Esophagus squamous epithelium (tissue), 5 donors: ENCODE measurements at places on chromosomes 7 and 10.

DNA sequence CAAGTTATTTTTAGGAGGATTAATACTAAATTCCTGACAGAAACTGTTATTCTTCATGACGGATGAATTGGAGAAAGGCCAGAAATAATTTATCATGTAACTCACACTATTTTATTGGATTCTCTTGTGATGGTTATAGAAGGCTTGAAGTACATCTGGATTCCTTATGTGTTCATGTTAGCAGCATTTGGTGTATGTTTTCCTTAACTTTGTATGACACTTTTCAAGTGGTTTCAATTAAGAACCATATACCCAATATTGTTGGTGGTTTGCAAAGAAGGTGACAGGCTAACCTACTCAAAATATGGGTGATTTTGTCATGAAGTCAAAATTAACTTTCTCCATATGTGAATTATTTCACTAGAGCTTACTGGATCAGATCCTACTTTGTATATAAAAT is 532.2 kb upstream of the CNTNAP2 start:
- no peak for DNase-seq

DNA sequence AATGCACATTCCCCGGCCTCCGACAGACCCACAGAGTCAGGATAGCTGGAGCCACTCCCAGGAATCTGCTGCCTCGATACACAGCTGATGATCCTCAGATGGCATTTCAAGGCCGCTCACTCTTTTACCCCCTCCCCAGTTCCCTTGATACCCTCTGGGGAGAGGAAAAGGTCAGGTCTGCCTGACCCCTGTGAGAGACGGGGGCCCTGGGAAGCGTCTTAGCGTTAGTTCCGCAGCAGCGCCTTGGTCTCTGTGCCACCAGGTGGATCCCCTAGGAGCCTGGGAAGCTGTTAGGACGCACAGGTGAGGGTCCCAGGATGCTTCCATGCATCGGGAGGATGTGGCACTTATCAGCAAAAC is 420.5 kb upstream of the FOXK1 start:
- DNase-seq: no peak

DNA sequence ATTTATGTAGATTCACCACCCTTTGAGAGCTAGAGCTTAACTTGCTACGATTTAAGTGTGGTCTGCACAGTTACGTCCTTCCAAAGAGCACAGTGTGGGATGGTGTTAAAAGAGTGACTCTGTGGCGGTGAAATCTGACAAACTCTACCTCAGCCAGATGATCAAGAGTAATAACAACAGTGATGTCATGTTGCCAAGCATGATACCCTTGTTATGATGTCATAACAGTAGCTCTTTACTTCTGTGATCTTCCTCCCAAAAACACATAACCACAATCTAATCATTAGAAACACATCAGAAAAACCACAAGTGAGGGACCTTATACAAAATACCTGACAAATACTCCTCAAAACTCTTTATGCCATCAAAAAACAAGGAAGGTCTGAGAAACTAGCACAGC is 649.3 kb downstream of the POM121L12 start:
- DNase-seq: no peak

- DNase-seq: no peak
These were observed 49.5 kb upstream of the ZPBP start for GRCh38 chr7:50142425-50143017.

DNA sequence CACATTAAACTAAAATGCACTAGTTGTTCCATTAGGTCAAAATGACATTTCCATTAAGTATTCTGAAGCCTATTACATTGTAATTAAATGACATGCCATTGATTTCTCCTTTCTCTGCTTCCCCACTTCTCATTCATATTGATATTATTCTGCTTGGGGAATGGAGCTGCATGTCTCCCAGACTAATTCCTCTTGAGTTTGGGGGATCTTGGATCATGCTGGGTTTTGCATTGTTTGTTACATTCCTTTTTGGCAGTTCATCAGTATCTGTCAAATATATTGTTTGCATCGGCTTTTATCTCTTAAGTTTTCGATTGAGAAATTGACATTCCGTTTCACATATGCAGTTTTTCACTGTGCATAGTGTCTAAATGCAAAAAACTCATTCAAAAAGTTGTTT is 65.1 kb upstream of the CYP26C1 start:
- DNase-seq: no peak

DNA sequence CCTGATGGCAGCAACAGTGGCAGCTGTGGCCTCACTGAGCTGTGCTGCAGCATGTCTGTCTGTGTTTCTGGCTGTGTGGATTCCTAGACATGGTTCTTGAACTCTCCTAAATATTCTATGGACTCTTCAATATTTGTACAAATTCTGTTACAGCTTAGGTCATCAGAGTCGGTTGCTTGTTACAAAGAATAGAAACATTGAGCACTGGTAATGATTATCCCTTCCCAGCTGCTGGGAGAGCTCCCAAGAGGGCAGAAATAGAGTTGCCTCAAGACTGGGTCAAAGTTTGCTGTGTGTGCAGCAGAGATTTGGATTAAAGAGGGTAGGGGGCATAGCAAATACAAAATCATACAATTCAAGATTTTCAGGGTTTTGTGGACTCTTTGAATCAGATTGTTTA is 337.1 kb upstream of the AKR1E2 start:
- no peak for DNase-seq

DNA sequence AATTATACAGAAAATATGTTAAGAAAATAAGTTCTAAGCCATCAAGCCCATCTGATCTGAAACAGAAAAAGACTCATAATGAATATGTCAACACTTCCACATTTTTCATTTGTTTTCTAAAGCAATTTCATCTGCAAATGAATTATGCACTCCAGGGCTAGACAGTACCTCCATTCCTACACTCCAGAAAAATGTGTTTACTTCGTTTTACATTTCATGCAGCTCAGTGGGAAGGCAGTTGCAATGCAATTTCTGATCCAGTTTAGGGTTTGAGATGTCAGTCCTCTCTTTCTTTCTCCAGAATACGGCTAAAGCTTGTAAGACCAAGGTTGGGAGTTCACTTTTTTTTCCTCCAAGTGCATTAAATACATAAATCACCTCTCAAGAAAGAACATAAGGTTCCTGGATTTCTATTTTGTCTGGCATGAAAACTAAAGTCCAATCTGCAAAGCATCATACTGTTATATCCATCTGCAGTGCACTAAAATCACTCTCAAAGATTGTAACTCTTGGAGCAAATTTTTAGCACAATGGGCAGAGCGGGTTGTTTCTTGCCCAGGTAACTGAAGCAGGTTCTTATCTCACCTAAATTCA is 348.8 kb upstream of the C7orf33 start:
- no peak for DNase-seq

DNA sequence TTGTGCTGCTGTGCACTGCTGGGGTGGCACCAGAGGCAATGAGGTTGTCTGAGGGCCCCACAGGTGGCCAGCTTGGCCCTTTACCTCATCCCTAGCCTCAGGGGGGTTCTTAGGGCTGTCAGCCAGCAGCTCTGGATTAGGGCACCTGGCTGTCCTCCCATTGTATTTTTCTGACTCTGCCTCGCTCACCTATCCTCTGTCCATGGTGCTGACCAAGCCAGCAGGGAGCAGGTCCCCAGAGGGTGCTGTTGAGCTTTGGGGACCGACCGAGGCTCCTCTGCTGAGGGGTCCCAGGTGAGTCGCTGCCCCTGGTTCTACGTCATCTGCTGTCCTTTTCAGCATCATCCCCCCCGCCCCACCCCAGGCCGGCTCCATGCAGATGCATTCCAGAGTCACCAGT is 32.1 kb upstream of the ZNF735 start:
- DNase-seq: no peak

- no peak for DNase-seq
These were observed 431.3 kb downstream of the GALNT17 start for GRCh38 chr7:71563276-71563675.

DNA sequence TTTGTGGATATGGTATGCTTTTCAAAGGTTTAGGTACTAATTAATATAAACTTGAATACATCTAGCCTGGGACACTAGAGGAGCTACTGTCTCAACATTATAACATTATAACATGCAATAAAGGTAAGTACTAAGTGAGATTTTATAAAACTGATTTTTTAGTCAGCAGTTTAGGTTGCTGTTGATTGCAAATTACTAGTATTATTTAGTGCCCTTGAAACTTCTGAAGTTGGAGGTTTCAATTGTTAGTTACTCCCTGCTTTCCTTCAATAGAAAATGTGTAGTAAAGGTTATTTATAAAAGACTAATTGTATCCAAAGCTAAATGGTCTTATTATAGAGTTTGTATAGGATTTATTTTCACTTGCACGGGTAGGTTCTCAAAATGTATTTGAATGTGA is 95.2 kb downstream of the POLL start:
- DNase-seq: no peak

DNA sequence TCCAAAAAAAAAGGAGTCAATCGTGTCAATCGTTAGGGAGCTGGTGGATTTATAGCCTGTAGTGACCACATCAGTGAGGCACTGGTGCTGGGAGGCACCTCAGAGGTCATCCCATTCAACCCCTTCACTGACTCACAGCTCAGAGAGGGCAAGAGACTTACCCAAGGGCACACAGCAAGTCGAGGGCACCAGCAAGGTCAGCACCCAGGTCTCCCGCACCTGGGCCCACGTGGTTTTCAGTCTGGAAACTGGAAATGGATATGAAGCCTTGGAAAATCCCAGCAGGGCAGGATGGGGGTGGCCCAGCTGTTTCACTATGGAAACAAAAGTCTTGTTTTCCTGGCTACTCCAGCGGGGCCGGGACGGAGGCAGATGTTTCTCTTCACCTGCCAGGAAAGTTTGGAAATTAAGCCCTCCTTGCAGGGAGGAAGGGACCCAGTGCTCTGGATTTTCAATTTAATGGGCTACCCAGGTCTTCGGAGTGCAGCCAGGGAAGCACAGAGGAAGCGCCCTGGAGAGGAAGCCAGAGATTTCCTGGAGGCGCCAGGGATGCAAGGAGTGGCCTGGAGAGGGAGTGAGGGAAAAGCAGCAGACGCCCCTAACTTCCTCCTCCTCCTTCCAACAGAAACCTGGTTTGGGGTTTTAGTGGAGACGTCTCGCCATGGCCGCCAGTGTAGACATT is 157.2 kb upstream of the TNRC18 start:
- no peak for DNase-seq

- no peak for DNase-seq
These were observed 20.4 kb upstream of the INPP5F start for GRCh38 chr10:119705434-119705831.

- DNase-seq: no peak
These were observed 28.3 kb downstream of the GBX1 start for GRCh38 chr7:151139071-151139790.
